EH (cell line): ENCODE measurements at places on chromosomes 2 and 18.

- DNase-seq, result no peak
Measured at GRCh38 chr18:76421685-76422078, 73.4 kb downstream of the ZNF516 start.

GRCh38 chr2:25851740-25852503 is 26.4 kb downstream of the ASXL2 start:
- peak; percentile 87 for DNase-seq

DNA sequence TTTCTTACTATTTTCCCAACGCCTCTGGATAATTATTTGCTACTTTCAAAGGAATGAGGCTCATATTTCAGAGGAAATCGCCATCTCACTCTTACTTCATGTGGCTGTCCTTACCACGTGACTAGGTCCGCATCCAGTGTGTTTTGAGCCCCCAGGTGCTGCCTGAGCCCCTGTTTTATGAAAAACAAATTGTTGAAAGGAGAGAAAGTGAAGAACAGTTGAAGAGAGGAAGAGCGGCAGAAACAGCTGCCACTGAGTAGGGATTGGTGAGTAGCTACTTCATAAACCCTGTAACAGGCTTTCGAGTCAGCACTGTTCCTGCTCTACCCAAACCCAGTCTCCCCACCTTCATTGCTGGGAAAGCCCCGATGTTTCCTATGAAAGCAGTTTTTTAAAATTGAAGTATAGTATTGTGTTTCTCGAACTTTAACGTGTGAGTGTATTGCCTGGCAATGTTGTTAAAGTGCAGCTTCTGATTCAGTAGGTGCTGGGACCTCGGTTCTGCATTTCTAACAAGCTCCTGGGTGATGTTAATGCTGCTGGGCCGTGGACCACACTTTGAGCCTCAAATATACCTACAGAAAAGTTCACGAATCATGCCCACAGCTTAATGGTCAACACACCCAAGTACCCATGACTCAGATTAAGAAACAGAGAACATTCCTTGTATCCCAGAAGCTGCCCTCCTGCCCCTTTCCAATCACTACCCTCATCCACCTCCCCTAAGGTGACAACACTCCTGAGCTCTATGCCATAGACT is 39.7 kb downstream of the TMEM177 start:
- DNase-seq, result no peak

GRCh38 chr2:132550946-132551345 is 119.1 kb downstream of the LYPD1 start:
- no peak for DNase-seq

DNA sequence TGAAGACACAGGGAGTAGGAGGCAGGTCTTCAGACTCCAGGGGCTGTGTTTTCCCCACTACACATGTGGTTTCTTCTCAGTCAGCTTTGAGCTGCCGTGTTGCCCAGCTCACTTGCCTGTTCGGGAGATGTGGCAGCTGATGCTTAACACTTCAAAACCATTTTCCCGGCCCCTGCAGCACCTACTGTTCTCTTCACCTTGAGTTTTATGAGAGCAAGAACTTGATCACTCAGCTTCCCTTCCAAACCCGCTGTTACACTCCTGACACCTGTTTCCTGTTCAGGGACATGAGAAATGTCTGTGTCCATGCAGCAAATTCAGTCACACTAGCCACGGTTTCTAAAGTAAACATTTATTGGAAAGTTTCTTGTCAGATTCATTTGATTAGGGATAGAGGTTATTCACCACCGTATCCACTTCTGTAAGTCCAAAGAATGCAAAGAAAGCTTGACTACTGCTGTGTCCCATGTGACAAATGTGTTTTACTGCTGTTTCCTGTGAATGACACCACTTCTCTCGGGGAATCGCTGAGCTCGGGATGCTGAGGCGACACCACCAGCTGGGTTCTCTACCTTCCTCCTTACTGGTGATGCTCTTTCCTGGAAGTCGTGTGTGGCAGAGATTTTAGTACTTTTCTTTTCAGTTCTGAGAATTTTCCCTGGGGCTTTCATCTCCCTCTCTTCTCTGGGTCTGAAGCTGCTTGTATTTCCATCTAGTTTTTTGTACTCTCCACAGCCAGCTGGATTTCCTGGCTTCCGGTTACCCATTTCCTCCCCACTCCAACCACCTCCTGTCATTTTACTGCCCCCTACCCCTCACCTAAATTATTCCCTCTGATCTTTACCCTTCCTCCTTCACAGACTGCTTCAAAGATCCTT is 91.7 kb downstream of the KLF7 start:
- DNase-seq, result peak; percentile 47

- no peak for DNase-seq
Measured at GRCh38 chr18:52227536-52227935, 112.5 kb upstream of the DCC start.

DNA sequence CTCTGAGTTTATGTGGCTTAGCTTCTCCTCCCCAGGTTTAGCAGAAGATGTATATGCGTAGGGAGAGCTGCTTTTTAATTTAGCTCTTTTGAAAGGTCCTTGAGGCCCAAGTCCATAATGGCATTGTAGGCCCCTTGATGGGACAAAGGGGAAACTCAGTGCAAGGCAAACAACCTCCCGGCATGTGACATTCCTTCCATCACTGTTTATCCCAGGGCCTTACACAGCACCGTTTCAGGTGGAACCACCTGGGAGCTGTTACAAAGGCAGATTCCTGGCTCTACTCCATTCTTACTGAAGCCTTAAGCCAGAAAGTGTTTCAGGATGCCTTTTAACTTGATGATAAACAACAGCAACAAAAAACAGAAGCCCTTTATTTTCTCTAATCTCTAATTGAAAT is 555.4 kb downstream of the SLC4A3 start:
- no peak for DNase-seq

DNA sequence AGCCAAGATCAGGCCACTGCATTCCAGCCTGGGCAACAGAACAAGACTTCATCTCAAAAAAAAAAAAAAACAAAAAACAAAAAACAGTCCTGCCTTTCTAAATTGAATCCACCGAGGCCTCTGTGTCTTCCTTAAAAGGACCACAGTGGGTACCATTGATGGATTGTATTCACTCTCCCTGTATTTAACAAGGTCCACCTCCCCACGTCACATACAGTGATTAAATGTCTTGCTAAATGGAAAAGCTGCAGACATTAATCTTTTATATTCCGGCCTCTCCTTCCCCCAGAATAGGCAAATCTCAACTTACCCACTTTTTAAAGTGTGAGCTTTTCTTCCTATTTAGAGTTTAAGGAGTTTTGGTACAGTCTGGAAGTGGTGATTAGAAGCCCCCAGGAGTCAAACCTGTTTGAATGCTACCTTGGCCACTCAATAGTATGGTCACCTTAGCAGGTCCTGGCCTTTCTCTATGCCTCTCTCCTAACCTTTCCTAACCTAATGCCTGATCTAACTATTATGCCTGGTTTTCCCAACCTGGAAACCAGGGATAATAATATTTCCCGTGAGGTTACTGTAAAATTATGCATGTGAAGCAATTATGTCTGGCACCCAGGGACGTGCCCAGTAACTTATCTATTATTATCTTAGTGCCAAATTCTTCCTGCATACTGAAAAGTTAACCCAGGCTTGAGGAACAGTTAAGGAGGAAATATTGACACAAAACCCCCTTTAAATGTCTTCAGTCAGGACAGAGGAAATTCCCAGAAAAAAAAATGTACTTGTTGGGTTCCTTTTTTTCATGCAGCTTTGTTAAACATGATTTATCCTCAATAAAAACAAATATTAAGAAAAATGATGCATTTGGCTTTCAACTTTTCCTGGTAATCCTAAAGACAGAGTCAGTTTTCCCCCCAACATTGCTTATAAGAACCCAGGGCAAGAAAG is 3.1 kb downstream of the NFE2L2 start:
- DNase-seq, result no peak
